ENCODE measurements at places on chromosomes 2 and 18.

GRCh38 chr2:226080334-226080733 is 680.8 kb downstream of the NYAP2 start:
- no peak for DNase-seq

GRCh38 chr2:33212151-33212550 is 264.3 kb upstream of the RASGRP3 start:
- no peak for DNase-seq

DNA sequence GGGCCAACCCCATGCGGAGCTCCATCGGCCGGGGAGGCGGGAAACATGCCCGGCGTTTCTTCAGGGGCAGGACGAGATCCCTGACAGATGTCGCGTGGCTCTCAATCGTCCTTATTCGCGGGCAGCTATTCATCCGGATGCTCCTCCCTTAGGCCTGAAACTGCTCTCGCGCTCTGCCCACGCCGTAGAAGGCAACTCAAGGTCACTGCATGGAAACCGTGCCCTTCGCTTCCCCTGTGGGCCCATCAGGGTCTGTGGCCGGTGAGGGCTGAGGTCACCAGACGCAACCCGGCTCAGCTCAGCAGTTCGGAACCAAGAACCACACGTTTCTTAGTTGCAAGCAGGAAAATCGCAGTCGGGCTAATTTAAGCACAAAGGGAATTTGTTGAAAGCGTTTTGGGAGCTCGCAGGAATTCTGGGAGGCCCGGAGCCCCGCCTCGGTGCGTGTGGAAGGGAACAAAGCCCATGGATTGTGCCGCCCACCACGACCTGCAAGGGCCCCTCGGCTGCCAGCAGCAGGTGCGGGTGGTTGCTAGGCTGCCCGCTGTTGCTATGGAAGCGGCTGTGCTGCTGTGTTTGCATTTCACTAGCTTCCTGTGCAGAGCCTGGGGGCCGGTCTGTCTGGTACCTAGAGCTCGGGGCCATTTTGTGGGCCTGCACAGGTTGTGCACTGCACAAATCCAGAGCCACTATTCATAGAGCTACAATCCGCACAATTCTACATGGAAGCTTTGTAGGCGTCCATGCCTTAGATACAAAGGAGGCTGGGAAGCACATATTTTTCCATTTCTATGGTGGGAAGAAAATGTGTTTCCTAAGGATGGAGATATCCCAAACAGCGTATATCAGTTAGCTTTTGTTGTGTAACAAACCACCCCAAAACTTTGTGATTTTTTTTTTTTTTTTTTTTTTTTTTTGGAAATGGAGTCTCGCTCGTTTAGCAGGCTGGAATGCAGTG is 6.0 kb upstream of the ALLC start:
- DNase-seq, result peak; percentile 73

DNA sequence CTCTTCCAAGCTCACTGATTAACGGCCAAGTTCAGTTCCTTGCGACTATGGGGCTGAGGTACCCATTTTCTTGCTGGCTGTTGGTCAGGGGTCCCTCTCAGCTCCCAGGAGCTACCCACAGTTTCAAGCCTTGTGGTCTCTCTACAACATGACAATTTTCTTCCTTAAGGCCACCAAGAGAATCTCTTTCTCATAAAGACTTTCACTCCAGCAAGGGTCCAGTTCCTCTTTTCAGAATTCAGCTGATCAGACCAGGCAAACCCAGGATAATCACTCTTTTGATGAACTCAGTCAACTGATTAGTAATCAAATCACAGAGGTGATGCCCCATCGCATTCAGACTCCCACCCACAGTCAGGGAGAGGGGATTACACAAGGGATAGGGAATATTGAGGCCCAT is 129.7 kb downstream of the IRS1 start:
- DNase-seq, result no peak

- DNase-seq, result no peak
Measured at GRCh38 chr2:177211169-177211568, 1.4 kb upstream of the HNRNPA3 start.

- DNase-seq, result no peak
Measured at GRCh38 chr2:158999458-158999857, 31.0 kb downstream of the TANC1 start.

DNA sequence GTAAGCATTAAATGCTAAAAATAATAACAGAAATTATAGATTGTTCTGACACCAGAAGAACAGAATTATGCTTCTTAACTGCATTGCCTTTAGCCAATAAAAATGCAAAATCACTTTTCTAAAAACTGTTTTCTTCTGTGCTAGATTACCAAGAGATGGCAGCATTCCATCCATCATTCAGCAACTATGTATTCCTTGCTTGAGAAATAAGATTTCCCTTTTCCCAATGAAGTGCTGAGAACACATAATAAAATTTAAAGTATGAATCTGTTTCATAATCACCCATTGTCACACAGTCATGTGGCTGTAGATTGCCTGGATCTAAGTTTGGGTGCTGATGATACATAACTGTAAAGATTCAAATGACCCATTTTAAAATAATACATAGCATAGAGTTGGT is 504.2 kb downstream of the TDRD15 start:
- no peak for DNase-seq

DNA sequence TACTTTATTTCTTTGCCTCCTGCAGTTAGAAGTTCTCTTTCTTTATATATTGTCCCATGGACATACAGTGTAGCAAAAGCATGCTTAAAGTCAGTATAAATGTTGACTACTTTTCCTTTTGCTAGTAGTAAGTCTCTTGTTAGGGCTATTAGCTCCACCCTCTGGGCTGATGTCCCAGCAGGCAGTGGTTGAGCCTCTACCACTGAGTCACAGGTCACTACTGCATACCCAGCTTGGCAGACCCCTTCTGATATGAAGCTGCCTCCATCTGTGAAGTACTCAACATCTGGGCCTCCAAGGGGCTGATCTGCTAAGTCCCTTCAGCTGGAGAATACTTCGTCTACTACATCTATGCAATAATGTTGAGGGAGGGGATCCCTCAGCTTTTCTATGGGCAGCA is 61.0 kb upstream of the SLC35G4 start:
- no peak for DNase-seq

DNA sequence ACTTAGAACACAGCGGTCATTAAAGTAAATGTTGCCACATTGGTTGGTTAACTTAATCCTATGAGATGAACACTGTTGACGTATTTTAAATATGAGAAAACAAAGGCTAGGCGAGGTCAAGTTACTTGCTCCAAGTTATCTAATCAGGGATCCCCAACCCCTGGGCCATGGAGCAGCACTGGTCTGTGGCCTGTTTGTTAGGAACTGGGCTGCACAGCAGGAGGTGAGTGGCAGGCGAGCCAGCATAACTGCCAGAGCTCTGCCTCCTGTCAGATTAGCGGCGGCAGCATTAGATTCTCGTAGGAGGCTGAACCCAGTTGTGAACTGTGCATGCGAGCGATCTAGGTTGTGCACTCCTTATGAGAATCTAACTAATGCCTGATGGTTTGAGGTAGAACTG is 878.9 kb downstream of the CPS1 start:
- no peak for DNase-seq
